ENCODE measurements at places on chromosomes 4 and X.

DNA sequence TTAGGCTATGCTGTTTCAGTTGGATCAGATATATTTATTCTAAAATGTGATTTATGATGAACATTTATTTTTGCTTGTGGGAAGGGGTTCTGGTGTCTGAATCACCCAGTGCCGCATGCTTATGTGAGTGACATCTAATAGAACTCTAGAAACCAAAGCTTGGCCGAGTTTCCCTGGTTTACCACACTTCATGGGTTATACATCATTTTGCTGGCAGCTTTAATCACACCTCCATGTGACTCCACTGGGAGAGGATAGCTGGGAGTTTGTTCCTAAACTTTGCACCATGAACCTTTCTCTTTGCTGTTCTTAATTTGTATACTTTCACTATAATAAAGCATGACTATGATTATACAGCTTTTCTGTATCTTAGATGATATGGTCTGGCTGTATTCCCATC, 382.9 kb downstream of the INPP4B start:
- no peak for DNase-seq

DNA sequence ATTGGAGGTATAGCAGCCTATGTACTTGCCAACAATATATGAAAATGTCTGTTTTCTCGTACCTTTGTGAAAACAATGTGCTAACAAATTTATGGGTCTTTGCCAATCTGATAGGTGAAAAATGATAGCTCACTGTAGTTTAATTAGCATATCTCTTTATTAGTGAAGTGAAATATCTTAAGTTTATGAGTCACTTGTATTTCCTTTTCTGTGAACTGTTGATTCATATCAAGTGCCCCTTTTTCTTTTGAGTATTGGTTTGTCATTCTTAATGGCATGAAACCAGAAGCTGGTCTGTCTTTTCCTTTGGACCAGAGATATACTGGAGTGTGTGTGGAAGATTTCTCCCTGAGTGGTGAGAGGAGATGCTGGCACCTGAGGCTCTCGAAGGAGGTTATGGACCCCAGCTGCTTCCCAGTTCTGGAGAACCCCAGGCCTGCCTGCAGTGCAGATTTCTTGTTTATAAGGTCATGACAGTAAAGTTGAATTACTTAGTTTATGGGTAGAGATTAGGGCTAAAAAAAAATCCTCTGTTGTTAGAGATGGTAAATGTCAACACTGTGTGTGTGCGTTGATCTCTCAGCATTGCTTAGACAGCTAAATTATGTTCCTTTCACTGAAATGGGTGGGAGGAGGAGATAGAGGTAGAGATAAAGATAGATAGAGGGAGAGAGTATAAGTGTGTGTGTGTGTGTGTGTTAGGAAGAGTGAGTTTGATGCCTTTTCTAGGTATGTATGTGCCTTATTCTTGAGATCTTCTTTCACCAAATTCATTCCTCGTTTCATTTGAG, 89.9 kb downstream of the REPS2 start:
- no peak for DNase-seq

DNA sequence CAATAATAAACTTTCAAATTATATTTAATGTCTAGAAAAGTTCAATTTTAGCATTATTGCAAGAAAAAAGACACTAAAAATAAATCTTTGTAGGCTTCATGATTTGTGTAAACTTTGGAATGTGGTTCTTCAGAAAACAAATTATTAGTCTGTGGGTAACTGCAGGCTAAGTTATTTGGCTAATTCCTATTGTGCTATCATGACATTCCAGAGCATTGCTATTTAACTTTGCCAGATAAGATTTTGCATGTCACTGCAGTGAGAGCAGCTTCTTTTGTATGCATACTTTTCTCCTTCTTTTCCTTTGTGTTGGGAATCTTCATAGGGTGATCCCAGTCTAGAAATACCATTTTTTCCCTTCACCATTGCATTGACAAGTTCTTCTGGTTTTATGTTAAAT, 130.0 kb downstream of the AWAT2 start:
- no peak for DNase-seq

DNA sequence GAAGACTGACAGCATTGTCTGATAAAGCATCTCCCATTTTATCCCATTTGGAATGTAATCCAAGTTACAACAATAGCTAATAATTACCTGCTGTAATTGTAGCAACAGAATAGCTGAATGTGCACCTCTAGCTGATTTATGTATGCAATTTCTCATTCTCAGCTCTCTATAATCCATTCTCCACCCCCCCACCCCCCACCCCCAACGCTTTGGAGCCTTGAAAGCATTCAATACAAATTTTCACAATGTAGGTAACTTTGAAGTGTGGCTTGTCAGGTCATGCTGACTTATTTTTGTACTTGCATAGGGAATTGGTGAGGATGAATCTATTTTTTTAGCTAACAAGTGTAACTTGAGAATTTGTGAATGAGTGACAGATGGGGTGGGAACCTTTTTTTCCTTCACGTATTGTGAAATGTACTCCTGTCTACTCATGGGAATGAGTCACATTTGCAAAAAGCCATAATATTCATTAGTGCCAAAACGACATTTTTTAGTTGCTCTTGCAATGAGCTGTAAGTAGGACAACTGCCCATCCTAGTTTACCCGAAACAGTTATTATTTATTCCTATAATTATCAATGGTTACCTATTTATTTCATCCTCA, 159.3 kb downstream of the PALLD start:
- DNase-seq, result no peak

GRCh38 chr4:138092060-138092459, 150.1 kb downstream of the SLC7A11 start:
- no peak for DNase-seq

DNA sequence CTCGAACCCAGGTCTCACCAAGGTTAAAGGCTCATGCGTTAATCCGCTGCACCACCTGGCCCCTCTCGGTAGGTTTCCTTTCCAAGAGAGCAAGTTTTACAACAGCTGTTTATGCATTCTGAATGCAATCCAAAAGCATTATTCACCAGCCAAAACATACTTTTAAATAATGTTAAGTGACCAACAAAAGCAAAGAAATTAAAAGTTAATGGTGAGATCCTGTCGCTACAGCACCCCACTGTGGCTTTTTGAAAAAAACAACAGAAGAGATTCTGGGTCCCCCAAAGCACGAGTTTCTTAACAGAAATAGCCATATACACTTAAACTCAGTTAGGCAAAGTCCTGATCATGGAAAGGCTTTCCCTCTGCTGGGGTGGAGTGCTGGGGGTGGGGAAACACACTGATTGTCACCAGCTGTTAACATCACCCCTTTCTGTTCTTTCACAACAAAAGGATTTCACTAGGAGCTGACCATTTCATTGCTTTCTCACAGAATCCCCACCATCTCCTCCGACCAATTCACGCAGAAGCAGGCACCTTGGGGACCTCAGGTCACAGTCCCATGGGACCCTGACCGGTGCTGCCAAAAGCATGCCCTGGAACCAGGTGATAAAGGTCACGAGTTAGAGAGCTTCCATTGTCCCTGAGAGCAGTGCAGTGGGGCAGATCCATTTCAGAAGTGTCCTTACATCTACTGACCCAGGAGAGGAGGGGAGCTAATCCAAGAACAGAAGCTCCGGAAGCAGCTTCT, 51.2 kb downstream of the ZNF827 start:
- no peak for DNase-seq

- DNase-seq, result no peak
These were observed 605.2 kb upstream of the EPHA5 start for GRCh38 chr4:66275411-66276038.

GRCh38 chr4:7333801-7334421, 100.8 kb downstream of the PSAPL1 start:
- DNase-seq, result no peak

DNA sequence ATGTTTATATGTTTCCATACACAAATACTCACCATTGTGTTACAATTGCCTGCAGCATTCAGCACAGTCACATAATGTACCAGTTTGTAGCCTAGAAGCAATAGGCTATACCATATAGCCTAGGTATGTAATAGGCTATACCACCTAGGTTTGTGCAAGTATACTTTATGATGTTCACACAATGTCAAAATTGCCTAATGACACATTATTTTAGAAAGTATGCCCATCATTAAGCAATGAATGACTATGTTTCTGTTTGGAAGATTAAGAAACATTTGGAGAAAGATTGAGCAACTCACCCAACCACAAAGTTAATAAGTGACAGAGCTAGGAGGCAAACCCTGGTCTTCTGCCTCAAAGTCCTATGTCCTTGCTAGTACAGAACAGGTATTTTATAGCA, 96.8 kb upstream of the GRIA3 start:
- DNase-seq, result no peak

GRCh38 chrX:24498181-24498580, 33.1 kb downstream of the PDK3 start:
- no peak for DNase-seq

DNA sequence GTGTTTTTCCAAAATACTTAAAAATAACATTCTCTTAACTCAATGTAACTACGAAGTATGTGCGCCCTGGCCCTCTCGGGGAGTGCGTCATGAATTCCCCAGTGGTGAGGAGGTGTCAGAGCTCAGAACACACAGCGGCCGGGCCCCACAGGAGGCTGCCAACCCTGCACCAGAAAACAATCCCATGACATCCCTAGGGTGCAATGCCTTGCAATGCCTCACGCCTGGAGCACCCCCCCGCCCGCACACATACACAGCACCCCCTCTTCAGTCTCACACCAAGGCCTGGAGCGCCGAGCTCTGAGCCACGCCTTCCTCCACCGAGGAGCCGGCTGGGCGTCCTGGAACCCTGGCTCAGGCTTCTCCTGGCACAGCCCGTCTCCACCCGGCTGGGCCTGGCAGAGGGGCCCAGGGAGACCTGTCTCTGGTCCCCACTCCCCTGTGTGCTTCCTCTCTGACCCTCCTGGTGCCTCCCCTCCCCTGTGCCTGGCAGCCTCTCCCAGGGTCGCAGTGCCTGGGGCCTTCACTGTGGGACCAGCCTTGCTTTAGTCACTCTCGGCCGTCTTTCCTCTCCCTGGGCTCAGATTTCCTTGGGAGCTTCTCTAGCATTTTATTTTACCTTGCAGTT, 108.2 kb upstream of the ADRA2C start:
- no peak for DNase-seq

DNA sequence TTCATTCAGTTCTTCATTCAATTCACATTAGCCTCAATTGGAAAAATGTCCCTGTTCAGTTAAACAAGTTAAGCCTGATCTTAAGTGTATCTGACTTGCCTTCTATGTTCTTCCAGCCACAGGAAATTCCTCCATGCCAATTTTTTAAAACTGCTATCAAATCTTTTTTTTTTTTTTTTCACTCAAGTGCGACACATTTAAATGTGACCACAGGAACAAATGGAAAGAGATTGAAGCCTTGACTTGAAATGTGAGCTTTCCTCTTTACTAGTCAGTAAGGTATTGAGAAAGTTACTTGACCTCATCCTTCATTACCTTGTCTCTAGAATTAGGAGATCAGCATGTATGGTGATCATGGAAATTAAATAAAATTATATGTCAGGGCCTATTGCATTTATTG, 165.1 kb downstream of the SLIT2 start:
- no peak for DNase-seq

GRCh38 chr4:57043347-57044251, 64.9 kb downstream of the POLR2B start:
- no peak for DNase-seq

DNA sequence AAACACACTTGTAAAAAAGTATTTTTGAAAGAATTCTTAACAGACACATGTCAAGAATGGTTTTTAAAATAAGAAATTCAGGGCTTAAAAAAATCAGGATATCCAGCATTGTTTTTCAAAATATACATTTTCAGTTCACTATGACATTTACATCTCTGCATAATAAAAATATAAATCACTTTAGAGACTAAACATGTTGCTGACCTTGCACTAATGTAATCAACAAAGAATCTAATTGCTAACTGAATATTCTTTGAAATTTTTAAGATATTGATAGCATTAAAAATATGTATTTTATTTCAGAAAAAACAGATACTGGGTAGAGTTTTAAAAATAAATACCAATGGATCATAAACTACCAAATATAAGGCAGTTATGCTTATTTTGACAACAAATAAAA, 26.4 kb downstream of the RPS6KA6 start:
- no peak for DNase-seq

DNA sequence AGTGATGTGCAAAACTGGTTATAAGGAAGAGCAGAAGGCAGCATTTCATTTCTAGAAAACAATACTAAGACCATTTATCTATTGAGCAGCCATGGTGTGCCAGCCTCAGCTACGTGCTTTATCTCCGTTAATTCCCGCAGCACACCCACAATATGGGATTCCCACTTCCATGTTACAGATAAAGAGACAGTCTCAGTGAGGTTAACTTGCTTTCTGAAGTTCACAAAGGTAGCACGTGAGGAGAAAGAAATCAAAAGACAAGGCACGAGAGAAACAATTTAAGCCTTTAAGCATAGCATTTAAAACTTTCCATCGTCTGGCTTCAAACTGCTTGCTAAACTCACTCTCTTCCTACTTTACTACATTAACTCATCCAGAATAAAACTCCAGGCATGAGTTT, 8.0 kb upstream of the RPL34 start:
- DNase-seq, result no peak
